Fibroblast of the aortic adventitia (primary cell): ENCODE measurements at places on chromosomes 13 and 19.

- DNase-seq, result peak; percentile 76
Observed at GRCh38 chr13:39776439-39776838, 121.0 kb downstream of the COG6 start.

- no peak for DNase-seq
Observed at GRCh38 chr19:43028866-43029265, 2.6 kb upstream of the PSG11 start.

GRCh38 chr19:17720440-17720839, 1.2 kb downstream of the MAP1S start:
- no peak for DNase-seq

GRCh38 chr13:80386002-80386401, 45.1 kb upstream of the SPRY2 start:
- DNase-seq, result no peak

DNA sequence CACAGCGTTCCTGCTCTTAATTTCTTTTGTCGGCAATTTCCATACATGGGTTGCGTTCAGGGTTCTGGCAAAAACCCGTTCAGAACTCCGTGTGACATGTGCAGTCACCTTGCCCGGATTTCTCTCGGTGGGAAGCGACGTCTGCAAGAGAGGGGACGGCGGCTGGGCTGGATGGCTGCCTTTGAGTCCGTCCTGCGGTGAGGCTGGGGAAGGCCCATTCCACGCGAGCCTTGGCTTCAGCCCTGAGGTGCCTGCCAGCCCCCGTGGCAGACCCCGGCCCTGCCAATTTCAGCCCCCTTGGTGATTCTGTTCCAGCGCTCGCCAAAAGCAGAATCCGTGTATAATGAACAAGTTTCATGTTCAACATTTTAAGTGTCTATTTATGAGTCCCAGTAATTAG, 72.6 kb upstream of the TSHZ3 start:
- no peak for DNase-seq

- DNase-seq, result no peak
Observed at GRCh38 chr19:4700693-4700970, 23.0 kb downstream of the DPP9 start.

GRCh38 chr13:20019043-20019442, 60.5 kb downstream of the ZMYM2 start:
- DNase-seq, result no peak

GRCh38 chr19:19324059-19324770, 3.6 kb downstream of the MAU2 start:
- DNase-seq, result no peak
